Activated CD4-positive, alpha-beta T cell treated with anti-CD3 and anti-CD28 coated beads for 1 hour (primary cell): ENCODE measurements at places on chromosomes 16 and 17.
A peak's percentile ranks its signal among the peaks of the same experiment; 100 is the strongest.

GRCh38 chr17:45243750-45244149, 18.1 kb downstream of the SPATA32 start:
- no peak for DNase-seq

DNA sequence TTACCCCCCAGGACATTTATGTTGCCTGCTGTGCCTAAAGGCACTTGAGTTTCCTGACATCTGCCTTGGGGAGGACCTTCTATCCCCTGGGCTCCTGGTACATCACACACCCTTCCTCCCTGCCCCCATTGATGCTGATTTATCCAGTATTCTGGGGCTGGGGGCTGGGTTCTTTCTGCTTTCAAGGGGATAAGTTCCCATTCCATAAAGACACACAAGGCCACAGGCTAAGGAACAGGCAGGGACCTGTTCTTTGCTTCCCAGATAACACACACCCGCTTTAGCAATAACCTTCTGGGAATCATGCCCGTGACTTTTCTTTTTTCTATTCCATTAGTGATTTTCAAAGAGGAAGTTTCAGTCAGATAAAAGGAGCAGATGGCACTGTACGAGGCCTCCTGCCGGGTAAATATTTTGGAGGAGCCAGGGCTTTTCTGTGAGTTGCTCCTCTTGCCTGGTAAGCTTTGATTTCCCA, 30.6 kb downstream of the CHD9 start:
- no peak for DNase-seq

DNA sequence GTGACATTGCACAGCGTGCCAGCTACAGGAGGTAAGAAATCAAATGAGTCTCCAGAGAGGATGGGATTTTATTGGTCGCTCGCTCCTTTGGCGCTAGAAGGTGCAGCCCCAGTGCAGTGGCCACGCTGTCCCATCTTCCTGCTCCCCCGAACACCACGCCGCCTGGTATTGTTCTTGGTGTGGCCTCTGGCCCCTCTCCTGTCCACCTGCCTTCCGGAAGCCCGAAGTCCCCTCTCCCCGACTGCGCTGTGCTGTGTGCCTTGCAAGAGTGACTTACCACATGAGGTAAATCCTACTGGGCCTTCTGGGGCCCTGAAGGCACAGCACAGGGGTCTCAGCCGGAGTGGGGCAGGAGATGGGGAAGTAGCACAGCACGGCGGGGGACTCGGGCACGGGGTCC, 58.2 kb downstream of the MARCHF10 start:
- DNase-seq = no peak

GRCh38 chr17:73516431-73516830, 127.8 kb downstream of the SDK2 start:
- no peak for DNase-seq

DNA sequence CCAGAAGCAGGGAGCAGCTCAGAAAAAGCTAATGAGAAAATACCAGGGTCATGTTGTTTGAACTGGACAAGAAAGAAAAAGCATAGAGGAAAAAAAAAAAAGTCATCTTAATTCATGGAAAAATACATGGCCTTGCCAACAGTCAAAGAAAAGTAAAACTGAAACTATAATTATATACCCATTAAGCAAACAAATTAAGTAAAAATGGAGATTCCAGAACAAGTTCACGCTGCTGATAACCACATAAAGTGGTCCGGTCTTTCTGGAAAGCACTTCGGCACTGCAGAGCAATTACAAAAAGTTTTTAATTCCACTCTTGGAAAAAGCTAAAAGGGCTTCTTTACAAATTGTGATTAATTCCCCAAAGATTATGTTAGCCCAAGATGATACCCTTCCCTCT, 12.4 kb upstream of the P2RX5 start:
- no peak for DNase-seq

DNA sequence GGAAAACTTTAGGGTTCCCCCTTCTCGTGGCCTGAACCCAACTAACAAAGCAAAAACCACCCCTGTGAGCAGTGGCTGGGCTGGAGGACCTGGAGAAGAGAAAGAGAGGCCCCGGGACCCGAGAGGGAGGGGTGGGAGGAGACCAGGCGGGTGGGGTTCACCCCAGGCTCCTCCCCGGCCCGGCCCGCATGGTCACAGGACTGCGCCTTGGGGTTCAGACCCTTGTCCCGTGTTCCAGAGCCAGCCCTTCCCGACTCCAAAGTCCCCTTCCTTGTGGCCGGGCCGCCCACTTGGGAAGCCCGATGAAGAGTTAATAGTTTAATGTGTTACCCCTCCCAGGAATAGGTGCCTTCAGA, 852 bp downstream of the MARVELD3 start:
- DNase-seq = no peak

GRCh38 chr16:1363501-1364041, 11.8 kb downstream of the GNPTG start:
- DNase-seq = peak; percentile 55

DNA sequence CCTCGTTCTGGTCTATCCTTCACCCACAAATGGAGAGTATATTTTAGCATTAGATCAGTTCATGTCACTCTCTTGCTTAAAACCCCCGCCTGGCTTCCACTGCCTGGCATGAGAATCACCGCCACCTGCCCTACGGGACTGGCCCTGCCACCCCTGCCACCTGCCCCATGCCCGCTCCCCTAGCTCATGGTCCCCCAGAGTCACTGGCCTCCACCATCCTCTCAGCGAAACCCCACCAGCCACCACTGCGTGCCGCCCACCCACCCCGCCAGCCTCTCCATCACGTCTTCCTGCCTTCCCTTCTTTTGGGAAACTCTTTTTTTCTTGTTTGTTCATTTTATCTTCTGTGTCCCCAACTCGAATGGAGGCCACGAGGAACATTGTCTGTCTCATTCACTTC, 982 bp upstream of the ENPP7 start:
- no peak for DNase-seq

- DNase-seq = no peak
Measured at GRCh38 chr17:73269791-73270190, 8.1 kb upstream of the CPSF4L start.

DNA sequence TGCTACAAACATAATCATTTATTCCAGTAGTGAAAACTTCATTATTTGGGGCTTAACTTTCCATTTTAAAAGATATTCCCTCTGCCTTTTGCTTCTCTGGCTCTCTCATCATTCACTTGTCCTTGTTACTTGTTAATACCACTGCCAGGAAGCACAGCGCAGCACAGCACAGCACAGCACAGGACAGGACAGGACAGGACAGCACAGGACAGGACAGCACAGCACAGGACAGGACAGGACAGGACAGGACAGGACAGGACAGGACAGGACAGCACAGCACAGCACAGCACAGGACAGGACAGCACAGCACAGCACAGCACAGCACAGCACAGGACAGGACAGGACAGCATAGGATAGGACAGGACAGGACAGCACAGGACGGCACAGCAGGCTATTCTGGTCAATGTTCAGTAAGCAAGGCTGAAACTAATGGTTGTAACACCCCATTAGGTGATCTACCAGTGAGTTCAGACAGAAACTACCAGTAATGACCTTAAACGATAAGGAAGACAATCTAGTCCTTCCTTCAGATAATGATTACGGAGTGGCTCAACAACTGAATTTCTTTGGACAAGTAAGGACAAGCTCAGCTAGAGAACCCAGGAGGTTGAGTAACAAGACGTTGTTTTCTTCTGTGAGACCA, 31.9 kb downstream of the COG1 start:
- DNase-seq = no peak

DNA sequence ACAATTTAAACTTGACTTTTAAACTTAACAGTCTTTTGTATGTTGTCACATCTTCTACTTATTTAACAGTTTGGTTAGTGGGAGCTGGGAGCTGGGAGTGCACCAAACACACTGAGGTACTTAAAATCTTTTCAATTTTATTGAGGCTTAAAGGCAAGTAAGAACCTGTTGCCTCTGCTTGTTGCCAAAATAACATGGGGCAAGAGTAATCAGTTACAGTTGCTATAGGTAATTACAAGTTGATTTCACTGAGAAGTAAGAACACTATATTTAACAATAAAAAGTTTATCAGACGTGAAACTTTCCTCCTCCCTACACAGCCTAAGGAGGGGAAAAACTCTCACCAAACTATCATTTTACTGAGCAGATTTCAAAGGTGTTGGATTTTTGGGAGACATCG, 135.2 kb downstream of the FTO start:
- DNase-seq = no peak

DNA sequence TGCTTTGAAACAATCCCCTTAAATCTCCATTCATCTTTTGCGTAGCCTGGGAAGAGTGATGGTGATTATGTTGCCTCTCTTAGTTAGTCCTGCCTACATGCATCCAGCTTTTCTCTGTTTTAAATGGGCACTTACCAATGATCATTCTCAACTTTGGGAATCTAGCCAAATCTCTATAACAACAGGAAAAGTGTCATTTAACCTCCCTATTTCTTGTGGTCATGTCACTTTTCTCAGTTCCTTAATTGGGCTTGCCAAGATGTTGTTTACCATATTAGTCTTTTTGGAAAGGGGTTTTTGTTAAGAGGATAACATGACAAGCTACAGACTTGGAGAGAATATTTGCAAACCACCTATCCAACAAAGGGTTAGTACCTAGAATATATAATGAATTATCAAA, 15.6 kb upstream of the CLEC10A start:
- no peak for DNase-seq

- no peak for DNase-seq
Measured at GRCh38 chr16:72470541-72470940, 298.6 kb upstream of the PMFBP1 start.

DNA sequence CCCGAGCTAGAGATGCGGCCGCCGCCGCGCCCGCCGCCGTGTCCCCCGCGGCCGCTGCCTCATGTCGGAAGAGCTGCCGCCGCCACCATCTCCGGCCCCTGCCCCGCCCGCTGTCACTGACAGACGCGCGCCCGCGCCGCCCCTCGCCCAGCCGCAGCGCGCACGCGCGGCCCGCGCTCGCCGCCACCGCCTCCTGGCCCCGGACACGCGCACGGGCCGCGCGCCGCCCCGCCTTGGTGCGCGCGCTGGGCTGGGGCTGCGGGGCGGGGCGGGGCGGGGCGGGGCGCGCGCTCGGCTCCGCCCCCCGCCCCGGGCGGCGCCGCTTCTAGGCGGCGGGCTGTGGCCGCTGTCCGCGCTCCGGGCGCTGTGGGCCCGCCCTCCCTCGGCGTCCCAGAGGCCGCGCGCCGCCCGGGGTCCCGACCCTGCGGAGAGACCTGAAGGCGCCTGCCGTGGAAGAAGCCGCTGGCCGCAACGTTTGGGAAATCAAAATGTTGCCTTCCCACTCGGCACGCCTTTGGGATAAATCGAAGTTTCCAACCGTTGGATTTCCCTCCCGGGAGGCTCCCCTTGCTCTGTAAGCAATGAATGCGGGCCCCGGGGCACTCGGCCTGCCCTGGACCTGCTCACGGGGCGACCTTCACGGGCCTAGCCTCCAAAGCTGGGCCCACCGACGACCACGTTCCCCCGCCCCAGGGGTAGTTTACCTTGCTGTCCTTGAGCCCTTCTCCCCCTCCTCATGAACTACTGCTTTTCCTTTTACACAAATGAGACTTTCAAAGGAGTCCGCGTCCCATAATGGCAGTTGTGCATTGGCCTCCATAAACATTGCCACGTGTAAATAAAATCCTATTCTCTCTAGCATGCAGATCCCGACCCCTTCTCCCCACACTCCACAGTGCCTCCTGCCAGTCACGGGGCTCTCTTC, at the start of gene ADCY9:
Gene ADCY9 (minus strand): TSS at position 118 of the 925 bp plus-strand sequence. CDS start 1,000 bp downstream, outside the sequence.
- peak; percentile 64 for DNase-seq

- DNase-seq = peak; percentile 33
Measured at GRCh38 chr17:65027305-65027704, 29.2 kb downstream of the GNA13 start.

GRCh38 chr17:65388911-65389310, 172.5 kb downstream of the AXIN2 start:
- DNase-seq = no peak

DNA sequence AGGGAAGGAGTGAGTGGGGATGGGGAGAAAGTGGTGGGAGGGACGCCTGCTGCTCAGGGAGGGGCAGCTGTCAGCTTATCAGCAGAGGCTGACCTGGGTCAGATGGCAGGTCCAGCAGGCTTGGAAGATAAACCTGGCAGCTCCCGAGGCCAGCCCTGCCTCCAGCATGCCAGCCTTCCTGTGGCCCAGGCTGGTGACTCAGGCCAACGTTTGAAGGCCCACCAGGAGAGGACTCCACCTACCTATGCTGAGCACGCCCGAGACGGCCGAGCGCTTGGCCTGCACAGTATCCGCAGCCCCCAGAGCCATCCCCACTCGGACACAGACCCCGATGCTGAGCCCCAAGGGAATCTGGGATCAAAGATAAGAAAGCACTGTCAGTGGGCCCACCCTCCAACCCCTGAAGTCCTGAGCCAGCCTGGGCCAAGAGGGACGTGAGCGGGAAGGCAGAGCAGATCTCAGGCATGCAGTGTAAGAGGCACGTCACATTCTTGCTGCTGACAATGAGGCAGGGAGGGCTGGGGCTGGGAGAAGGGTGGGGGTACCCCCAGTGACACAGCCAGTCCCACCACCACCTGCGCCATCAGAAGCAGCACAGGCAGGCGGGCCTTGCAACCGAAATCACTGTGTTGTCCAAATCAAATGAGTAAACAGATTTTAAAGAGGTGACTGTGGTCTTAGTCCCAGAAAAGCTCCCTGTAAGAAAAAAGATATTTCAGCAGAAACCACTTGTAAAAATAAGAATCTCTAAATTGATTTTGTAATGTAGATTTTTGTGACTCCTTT, 12.4 kb downstream of the SLC47A2 start:
- DNase-seq = no peak

DNA sequence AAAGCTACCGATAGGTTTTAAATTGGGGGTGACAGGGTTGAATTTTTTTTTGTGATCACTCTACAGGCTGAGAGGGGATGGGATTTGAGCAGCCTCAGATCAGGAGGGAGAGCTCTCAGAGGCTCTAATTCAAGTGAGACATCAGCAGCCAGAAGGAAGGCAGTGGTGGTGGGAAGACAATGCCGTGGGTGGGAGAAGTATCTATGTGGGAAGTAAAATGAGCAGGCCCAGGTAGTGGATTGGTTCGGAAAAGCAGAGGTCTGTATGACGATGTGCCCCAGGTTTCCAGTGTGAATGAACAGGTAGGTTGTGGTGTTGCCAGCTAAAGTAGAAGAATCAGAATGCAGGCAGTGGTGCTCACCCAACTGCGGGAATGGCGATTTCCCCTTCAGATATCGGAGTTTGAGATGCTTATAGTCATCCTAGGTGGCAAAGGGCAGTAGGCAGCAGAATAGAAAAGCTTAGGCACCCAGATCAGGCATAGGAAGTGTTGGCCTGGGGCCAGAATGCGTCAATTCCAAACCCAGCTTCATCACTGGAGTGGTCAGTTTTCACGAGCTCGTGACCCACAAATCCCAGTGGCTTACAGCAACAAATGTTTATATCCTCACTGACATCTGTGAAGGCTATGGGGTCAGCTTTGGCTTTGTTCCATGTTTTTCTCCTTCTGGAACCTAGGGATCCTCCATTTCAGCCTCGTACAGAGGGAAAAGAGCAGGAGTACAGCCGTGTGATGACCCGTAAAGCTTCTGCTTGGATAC, 24.0 kb downstream of the MEOX1 start:
- DNase-seq = no peak
